ENCODE measurements at places on chromosomes 3 and 15.

DNA sequence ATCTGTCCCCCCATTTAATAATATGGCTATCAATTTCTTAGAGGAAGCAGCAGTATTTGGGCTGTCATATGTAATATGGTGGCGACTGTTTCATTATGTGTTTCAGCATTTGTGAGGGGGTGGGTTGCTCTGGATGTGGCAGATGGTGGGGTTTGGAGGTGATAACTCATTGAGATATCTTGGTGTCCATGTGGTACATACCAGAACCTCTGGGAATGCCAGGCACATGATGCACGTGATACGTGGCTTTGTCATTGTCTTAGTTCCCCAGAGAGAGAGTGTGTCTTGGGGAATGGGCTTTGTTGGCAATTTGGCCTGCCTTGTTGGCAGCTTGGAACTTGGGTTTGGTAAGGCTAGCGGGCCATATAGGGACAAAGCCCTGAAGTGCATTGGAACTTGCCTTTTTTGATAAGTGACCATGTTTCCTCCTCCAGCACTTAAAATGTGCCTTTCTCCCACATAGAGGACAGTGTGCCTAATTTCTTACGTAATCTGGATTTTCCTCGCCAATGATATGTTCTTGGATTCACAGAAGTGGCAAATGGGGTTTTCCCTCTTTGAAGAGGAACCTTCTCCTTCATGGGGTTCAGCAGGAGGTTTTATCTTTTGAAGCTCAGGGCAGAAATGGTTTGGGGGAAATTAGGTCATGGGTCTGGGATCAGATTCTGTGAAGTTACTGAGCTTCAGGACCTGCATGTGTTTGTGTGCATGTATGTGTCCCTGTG, 79.5 kb downstream of the DNASE1L3 start:
- no peak for DNase-seq

- no peak for DNase-seq
Observed at GRCh38 chr3:38257583-38257982, 8.0 kb upstream of the SLC22A13 start.

GRCh38 chr3:41357271-41357670, 158.0 kb downstream of the CTNNB1 start:
- DNase-seq = no peak

DNA sequence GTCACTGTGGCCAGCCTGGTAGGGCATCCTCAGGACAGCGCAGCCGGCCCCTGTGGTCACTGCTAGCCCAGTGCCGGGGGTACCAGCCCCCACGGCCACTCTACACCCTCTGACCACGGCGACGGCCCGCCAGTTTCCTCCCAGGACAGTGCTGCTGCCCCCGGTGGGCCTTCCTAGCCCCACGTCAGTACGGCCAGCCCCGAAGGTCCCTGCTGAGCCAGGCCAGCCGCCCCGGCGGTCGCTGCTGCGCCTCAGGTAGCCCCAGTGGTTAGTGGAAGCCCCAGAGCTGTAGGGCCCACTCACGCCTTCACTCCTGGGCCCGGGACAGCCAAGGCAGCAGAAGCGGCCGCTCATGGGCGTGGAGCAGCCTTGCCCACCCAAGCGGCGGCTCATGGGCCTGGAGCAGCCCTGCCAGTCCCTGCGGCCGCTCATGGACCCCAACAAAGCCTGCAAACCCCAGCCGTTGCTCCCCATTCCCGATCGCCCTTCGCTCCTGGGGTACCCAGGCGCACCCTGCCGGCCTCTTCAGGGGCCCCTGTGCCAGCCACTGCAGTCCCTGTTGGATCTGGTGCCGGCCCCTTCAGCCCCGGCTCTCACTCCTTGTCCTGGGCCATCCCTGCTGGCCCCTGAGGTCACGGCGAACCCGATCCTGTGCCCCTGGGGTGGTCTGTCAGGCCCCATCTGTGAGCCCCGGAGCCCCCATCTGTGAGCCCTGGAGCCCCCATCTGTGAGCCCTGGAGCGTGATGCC, 9.5 kb upstream of the ROPN1B start:
- no peak for DNase-seq

DNA sequence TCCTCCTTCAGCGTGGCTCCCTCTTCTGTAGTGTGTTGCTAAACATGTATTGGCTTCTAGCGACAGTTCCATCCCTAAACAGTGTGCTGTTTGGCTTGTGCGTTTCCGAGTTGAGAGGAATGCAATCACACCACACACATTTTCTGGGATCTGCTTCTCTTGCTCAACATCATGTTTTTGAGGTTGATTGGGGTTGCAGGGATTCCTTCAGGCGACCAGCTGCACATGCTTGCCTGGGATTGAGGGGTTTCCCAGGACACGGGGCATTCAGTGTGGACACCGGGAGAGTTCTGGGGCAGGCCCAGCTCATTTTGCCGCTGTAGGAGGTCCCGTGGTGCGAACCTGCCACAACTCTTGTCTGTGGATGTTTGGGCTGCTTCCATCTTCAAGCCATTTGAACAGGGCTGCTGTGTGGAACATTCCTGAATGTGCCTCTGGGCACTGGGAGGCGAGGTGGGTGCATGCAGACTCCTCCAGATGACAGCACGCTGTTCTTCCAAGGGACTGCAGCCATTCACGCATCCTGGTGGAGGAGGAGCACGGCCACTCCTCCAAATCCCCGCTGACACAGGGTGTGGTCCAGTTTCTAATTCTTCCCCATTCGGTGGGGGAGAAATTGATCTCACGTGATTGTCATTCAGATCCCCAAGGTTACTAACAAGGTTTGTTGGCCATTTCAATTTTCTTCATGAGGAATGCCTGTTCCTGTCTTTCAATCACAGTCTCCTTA, 82.8 kb downstream of the PLXNA1 start:
- DNase-seq = no peak

- DNase-seq = no peak
Observed at GRCh38 chr3:193894121-193894863, 241.7 kb upstream of the HES1 start.

- DNase-seq = peak; percentile 71
Observed at GRCh38 chr3:15859507-15860013, 61.8 kb upstream of the ANKRD28 start.

- no peak for DNase-seq
Observed at GRCh38 chr3:189144645-189145044, 27.1 kb upstream of the TPRG1 start.

- DNase-seq = no peak
Observed at GRCh38 chr3:122975163-122975923, 52.2 kb downstream of the SEMA5B start.

GRCh38 chr15:82017656-82018055, 28.2 kb downstream of the MEX3B start:
- no peak for DNase-seq

DNA sequence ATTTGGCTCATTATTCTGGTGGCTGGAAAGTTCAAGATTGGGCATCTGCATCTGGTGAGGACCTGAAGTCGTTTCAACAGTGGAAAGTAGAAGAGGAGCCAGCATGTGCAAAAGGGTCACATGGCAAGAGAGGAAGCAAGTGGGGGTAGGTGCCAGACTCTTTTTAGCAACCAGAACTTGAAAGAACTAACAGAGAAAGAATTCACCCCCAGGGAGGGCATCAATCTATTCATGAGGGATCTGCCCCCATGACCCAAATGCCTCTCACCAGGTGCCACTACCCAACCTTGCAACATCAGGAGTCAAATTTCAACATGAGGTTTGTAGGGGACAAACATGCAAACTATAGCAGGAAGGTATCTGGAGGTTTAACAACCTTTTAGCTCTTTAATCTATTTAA, 10.3 kb upstream of the RYK start:
- no peak for DNase-seq

DNA sequence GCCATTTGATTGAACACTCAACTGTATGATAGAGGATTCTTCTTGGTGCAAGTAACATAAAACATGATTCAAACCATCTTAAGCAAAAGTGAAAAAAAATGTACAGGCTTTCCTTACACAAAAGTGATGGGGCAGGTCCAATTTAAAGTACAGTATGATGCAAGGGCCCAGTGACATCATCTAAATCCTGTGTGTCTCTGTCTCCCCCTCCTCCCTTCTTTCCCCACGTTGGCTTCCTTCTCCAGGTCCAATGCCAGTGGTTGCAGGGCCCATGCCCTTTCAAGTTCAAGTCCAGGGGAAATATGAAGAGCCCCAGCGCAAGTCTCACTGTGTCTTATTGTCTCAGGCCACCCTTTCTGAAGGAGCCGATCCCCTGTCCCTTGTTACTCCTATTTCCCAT, 332.3 kb downstream of the SHQ1 start:
- no peak for DNase-seq

DNA sequence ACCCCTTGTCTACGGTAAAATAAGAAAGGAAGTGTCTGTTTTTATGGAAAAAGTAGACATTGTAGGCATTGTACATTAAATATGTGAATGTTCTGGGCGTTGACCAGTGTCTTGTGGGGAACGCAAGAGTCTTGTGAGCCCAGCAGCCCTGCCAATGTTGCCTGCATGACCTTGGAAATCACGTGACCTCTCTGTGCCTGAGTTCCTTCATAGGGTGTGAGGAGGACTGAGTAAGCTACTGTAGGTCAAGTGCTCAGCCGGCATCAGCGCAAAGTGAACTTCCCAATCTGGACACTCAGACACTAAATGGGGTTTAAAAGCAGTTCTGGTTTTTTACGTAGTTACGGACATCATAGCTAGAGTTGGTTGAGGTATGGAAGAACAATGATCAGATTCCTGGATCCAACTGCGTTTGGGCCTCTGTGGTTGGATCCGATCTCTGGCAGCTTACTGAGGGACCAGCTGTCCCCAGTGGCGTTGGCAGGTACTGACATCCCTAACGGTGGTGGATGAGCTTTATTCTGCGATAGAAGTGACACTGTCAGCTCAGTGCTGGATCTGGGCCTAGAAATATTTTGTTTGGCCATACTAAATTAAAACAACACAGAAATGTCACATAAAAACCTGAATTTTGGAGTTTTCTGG, 63.8 kb downstream of the SPSB4 start:
- no peak for DNase-seq

- no peak for DNase-seq
Observed at GRCh38 chr3:42529468-42529867, 27.0 kb downstream of the VIPR1 start.

- no peak for DNase-seq
Observed at GRCh38 chr15:75232252-75232813, 25.8 kb upstream of the GOLGA6C start.

DNA sequence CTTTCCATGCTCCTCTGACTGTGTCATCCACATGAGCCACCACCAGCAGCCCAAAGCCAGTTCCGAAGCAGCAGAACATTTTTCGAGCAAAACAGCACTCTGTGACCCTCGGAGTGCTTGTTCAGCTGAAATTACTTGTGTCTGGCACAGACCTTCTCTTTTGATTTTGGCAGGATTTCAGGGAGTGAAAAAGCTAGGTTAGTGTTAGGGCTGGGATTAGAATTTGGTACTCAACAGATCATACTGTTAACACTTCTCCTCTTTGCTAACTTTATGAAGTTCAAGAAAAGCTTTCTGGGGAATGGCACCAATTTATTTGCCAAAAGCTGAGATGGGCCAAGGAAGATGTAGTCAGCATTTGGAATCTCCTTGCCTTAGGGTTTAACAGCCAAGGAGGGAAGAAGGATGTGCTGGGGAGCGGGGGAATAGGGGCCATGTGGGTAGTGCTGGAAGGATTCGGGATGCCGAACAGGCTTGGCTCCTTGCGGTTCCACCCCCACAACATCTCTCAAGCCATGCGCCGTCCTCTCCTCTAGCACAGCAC, 55.1 kb upstream of the TRA2B start:
- no peak for DNase-seq

- no peak for DNase-seq
Observed at GRCh38 chr3:146817704-146818103, 212.6 kb upstream of the PLSCR5 start.

- DNase-seq = no peak
Observed at GRCh38 chr15:91116113-91117067, 16.3 kb downstream of the SV2B start.

GRCh38 chr15:92429378-92430068, 35.8 kb downstream of the ST8SIA2 start:
- no peak for DNase-seq

DNA sequence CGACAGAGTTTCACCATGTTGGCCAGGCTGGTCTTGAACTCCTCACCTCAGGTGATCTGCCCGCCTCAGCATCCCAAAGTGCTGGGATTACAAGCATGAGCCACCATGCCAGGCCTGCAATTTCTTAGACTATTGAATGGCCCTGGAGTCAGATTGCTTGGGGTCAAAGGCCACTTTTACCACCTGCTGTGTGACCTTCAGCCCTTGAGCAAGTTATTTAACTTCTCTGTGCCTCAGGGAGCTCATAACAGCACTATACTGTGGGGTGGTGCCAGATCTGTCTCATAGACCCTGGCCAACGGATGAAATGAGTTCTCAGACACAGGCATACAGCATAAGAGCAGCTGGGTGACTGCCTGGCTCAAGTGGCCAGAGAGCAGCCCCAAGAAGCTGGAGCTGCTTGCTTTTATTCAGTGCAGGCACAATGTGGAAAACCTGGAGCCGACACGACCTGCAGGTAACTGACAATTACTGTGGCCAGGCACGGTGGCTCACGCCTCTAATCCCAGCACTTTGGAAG, 44.9 kb upstream of the FURIN start:
- no peak for DNase-seq

DNA sequence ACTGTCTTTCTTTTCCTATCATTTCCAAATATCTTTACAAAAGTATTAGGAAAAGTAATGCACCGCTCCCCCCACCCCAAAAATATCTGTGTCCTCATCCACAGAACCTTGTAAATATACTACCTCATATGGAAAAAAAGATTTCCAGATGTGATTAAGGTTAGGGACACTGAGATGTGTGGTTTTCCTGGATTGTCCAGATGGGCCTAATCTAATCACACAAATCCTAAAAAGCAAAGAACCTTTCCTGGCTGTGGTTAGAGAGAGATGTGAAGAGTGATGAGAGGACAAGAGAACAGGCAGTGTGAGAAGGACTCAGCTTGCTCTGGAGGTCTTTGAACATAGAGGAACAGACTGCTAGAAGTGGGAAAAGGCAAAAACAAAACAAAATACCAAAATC, 77.7 kb downstream of the ROBO1 start:
- DNase-seq = no peak

- DNase-seq = no peak
Observed at GRCh38 chr3:48187579-48188265, 495 bp downstream of the CDC25A start.

DNA sequence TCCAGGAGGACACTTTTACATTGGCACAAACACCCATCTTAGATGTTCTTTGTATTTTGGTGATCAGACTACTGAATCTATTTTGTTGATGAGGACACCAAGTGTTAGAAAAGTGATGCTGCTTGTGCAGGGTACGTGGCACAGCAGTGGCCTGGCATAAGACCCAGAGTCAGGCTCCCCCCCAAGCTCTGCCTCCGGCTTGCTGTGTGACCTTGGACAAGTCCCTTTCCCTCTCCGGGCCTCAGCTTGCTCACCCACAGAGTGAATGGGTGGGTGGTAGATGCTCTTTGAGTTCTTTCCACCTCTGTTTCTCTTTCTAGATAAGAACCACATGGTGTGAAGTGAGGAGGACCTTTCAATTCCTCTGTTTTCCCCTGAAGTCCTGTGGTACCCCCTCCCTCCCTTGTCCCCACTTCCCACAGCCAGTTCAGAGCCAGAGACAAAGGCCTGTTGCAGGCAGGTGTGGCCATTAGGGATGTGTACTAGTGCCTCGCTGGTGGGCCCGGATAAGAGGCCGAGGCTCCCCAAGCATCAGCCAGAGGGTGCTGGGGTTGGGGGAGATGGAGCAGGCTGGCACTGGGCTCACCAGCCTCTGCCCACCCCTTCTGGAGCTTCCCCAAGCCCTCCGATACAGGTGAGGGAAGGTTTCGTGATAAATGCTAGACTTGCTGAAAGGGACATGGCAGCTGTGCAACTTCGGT, 43.6 kb downstream of the SMAD6 start:
- no peak for DNase-seq

- DNase-seq = no peak
Observed at GRCh38 chr3:156382458-156383346, 172.2 kb downstream of the SSR3 start.

Data from naive thymus-derived CD4-positive, alpha-beta T cell (primary cell).